GM23248 (cell line): ENCODE measurements at places on chromosomes 5 and 9. TPM values are rescaled to one million over a fixed set of nuclear protein-coding genes. Genes with fewer than 3 reads are reported as not detected.

Gene FGF1
- total RNA-seq, result 9.2 and 13.8 TPM in 2 replicates

GRCh38 chr5:74378464-74378863, 262.1 kb downstream of the ENC1 start:
- H3K27ac ChIP-seq, result no peak overlapping the region
- no peaks in the 10 kb centered on the region for H3K27me3 ChIP-seq
- DNase-seq, result peak; percentile 54
- no peaks in the 10 kb centered on the region for H3K36me3 ChIP-seq

Gene SLC1A1
- 45.4 and 47.6 TPM in 2 replicates for total RNA-seq

Gene GMCL2
- total RNA-seq, result not detected in 2 replicates

Gene PCDH12
- total RNA-seq, result 0.13 TPM in 1 of 2 replicates, not detected in the other

Gene CATSPER3
- 0.11 TPM in 1 of 2 replicates, not detected in the other for total RNA-seq

DNA sequence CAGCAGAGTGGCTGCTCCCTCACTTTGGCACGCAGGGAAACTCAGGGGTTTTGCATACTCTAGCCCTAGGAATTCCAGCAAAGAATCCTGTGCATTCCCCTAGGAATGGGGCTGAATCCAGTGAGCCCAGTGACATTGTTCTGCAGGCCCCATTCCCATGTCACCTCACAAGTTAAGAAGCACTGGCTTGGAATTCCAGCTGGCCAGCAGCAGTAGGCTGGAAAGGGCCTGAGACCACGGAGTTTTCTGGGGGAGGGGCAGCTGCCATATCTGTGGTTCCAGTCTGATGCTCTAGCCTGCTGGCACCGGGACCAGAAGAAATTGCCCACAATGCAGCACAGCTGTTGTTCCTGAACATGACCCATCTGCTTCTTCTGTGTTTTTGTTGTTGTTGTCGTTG, 217.6 kb upstream of the DMRTA1 start:
- H3K4me3 ChIP-seq, result no peak overlapping the region
- no peaks in the 10 kb centered on the region for H3K27me3 ChIP-seq
- H3K4me1 ChIP-seq, result no peaks in the 10 kb centered on the region
- no peak overlapping the region for H3K27ac ChIP-seq
- no peaks in the 10 kb centered on the region for H3K36me3 ChIP-seq

DNA sequence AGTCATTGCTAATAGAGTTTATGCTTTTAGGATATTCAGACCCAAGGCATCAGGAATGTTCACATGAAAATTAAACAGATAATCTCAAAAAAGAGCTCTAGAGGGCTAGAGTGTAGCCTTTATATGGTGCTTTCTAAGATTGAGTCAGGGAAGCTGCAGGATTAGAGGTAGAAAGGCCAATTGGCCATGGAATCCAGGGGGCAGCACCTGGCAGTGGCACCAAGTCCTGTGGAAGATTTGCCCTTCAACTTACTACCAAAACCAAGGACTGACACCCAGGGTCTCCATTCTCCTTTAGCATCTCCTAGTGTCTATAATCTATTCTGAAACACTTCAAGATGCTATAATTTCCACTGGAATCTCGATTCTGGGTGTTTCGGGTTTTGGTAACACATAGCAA, 112.4 kb downstream of the ACER2 start:
- H3K4me1 ChIP-seq, result no peaks in the 10 kb centered on the region
- no peak for DNase-seq
- H3K36me3 ChIP-seq, result no peaks in the 10 kb centered on the region

Gene ADAMTS16
- total RNA-seq, result 0.11 and 0.13 TPM in 2 replicates

Gene PSD2
- total RNA-seq, result under 0.01 TPM in 1 of 2 replicates, not detected in the other
